Substantia nigra (tissue), 51 donors: ENCODE measurements at places on chromosomes 7 and 10.

- no peak for DNase-seq
These were observed 26.4 kb downstream of the MBL2 start for GRCh38 chr10:52746169-52746568.

- DNase-seq, result no peak
These were observed 108.6 kb downstream of the CACNA2D1 start for GRCh38 chr7:82335001-82335400.

- no peak for DNase-seq
These were observed 7.8 kb downstream of the GARIN1A start for GRCh38 chr7:128679920-128680319.

GRCh38 chr10:112767156-112767555 is 182.9 kb upstream of the TCF7L2 start:
- DNase-seq, result no peak

DNA sequence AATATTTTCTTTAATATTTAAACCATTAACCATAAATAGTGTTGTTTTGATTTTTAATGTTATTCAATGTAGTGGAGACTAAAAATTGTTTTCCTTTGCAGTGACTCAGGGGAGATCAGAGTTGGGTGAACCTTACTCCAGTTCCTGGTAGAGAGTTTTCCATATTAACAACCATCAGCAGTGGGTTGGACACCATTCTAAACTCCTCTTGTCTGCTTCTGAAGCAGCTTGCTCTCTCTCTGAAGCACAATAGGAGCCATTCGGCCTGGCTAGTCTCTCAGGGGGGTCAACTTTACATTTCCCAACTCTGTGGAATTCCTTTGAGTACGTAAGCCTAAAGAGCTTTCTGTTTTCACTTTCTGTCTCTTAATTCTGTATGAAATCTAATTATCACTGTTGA is 9.4 kb upstream of the NRG3 start:
- no peak for DNase-seq
